ENCODE measurements at places on chromosomes 3 and 15.

DNA sequence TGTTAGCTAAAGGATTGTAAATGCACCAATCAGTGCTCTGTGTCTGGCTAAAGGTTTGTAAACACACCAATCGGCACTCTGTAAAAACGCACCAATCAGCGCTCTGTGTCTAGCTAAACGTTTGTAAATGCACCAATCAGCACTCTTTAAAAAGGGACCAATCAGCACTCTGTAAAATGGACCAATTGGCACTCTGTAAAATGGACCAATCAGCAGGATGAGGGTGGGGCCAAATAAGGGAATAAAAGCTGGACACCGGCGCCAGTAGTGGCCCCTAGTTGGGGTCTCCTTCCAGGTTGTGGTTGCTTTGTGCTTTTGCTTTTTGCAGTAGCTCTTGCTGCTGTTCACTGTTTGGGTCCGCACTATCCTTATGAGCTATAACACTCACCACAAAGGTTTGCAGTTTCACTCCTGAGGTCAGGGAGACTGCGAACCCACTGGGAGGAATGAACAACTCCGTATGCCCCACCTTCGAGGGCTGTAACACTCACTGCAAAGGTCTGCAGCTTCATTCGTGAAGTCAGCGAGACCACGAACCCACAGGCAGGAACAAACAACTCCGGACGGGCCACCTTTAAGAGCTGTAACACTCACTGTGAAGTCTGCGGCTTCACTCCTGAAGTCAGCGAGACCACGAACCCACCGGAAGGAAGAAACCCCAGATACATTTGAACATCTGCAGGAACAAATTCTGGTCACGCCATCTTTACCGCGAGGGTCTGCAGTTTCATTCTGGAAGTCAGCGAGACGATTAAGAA lies 1.1 kb upstream of the SUCLG2 start:
- DNase-seq: no peak

- no peak for DNase-seq
Observed at GRCh38 chr3:63949005-63949404, 36.8 kb upstream of the SCAANT1 start.

- DNase-seq: no peak
Observed at GRCh38 chr3:123799544-123800361, 84.4 kb downstream of the MYLK start.

- DNase-seq: no peak
Observed at GRCh38 chr3:100069472-100069871, 44.8 kb downstream of the FILIP1L start.

- no peak for DNase-seq
Observed at GRCh38 chr3:128050597-128050996, 1.6 kb upstream of the SEC61A1 start.

GRCh38 chr3:140233702-140234101 lies 298.7 kb downstream of the CLSTN2 start:
- DNase-seq: no peak

DNA sequence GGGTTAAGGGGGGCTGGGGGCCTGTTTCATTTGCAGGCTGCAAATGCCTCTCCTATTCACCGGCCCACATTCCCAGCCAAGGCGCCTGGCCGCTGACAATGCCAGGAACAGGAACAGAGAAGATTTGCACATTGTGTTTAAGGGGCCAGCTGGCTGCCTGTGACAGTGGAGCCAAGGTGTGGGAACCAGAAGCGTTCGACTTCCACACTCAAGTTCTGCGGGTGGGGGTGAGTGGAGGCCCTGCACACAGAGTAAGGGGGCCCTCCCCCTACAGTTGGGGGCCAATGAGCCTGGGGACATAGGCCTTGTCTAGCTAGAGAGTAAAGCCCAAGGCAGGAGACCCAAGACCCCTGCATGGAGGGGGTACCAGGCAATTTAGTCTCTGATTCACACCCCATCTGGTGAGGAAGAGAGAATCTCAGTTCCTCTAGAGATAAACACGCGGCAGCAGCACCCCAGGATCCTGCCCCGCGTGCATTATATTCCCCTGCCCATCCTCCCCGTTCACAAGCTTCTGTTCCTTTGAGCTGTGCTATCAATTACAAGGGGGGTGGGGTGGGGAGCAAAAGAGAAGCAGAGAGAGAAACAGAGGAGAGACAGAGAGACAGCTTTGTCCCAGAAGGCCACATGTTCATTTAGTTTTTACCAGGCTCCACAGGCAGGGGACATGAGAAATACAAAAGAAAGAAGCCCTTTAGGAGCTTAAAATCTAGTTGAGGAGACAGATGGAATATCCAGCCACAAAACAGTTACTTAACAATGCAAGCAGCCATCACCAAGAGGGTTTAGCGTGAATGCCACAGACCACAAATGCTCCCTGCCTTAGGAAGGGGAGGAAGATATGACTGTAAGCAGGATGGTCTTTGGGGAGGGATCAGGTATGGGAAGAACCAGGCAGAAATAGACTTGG lies 9.2 kb downstream of the IGDCC3 start:
- no peak for DNase-seq

DNA sequence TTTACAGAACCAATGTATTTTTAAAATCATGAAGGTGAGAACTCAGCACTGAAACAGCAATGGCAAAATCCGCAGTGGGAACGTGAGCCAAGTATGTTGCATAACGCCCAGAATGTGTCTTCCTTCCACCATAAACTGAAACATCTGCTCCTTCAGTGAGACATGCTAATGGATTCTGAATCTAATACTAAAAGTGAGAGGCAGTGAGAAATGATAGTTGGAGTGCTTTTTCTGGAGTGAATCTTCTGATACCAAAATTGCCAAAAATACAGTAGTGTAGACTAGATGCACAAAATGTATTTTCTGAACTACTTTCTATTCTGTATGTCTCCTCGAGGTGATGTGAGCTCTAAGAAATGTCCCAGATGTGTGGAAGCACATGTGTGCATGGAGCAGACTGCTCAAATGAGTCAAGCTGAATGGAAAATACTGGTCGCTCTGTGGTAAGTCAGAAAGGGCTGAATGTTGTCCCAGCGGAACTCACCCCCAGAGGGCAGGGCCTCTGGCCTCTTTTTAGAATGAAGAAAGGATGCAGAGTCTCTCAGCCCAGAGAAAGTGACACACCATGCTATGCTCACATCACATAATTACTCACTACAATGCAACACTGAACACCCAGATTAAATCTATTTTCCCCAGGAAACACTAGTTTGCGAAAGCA lies 73.0 kb downstream of the ATP10A start:
- peak; percentile 92 for DNase-seq

GRCh38 chr15:48440084-48440483 lies 108.9 kb downstream of the DUT start:
- DNase-seq: no peak

GRCh38 chr15:85649372-85649771 lies 145.4 kb downstream of the KLHL25 start:
- peak; percentile 32 for DNase-seq

- no peak for DNase-seq
Observed at GRCh38 chr3:111366515-111366914, 175.5 kb upstream of the CD96 start.

DNA sequence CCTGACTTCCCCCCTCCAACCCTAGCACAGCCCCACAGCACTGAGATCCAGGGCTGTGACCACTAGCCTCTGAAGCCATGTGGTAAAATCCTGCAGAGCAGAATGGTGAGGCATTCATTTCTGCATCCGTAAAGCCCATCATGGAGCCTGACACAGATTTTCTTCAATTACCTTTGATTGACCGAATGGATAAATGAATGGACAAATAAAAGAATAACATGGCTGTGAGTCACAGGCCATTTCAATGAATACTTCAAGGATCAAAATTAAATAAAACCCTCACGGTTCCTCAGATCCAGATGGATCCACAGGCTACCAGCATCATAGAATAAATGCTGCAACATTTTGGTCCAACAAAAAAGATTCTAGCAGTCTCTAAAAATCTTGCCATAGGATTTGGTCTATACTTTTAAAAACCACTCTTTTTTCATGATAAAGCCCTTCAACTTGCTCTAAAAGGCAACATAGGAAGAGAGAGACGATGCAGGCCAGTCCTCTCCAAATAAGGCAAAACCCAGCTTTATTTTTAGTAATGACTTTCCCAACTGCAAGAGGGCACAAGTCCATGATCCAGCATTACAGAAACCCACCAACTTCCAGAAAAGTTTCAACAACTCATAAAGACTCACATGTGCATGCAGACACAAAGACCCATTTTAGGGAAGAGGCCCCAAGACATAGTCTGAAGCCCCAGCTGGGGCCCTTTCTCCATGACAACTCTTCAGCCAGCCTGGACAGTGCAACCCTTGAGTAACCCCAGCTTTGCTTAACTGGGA lies 52.4 kb upstream of the MRPS22 start:
- no peak for DNase-seq

GRCh38 chr3:194009019-194009418 lies 126.9 kb upstream of the HES1 start:
- no peak for DNase-seq

GRCh38 chr3:58334506-58334884 lies 1.8 kb downstream of the PXK start:
- no peak for DNase-seq

DNA sequence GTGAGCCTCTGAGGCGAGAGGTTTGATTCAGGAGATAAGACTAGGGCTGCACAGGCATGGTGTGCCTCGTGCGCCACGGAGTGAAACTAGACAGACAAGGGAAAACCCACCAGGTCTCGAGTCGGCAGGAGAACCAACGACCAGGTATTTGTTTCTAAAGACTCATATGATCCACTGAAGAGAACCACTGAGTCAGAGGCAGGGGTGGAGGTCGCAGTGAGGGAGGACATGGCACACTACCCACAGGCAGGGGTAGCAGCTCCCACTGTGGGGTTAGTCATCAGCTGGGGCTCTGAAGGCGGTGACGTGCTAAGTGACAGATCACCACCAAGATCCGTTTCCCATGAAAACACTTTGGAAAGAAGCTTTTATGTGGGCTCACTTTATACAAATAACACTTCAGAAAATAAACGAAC lies 45.7 kb downstream of the CHSY1 start:
- DNase-seq: no peak

GRCh38 chr3:63911509-63911872 lies 692 bp downstream of the SCAANT1 start:
- no peak for DNase-seq

All from bone marrow (tissue), 2 donors.